ENCODE measurements at places on chromosomes 1 and 21.

DNA sequence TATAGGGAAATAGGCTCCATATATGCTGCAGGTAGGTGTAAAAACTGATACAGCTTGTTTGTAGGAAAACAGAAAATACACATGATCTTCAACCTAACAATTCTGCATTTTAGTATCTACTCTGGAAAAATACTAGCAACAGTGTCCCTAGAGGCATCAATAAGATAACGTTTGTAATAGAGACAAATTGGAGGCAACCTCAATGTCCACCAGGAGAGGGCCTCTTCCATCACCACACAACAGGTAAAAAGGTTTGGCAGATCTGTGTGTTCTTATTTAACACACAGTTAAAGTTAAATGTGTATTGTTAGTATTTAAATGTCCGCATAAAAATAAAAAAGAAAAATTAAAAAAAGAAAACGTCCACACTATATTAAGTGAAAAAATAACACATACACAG lies 5.4 kb downstream of the EIF2D start:
- DNase-seq, result no peak

DNA sequence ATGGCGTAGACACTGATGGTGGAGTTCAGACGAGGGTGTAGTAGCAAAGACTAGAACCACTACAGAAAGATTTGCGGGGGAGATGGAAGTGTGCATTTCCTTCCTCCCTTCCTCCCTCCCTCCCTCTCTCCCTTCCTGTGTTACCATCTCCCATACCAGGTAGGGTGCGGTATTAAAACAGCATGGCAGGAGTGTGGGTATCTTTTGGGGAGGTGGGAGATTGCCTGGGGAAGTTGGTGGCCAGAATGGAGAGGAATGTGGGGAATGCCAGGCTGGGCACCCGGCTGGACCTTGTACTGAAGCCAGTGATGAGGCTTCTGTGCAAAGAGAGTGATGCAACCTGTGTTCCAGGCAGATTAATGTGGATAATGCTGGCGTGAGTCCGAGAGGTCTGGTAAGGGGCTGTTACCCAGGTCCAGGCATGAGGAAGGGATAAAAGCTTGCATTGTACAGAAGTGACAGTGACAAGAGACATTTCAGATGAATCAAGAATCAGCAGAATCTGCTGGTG lies 30.3 kb upstream of the PPP2R5A start:
- DNase-seq, result no peak

DNA sequence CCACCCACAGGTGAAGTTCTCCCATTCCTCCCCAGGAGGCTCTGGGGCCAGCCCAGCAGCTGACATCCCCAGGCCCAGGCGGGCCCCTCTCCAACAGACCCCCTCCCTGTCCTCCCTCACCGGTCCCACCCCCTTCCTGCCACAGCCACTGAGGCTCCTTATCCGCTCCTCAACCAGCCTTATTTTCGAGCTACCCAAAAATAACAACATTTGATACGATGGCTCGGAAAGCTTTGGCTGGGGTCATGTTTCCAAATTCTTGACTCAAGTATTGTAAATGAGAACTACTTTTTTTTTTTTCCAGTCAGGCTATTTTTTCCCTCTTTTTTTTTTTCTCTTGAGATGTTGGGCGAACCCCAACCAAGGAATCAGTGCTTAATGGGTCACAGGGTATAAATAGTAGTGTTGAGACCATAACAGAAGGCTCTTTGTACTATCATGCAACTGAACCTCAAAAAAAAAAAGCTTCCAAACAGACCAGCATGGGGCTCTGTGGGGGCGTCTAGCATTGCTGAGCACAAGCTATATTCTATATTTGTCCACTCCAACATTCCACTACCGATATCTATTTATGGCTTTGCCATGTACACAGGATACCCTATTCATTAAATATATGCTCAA lies 27.2 kb downstream of the IRF2BP2 start:
- no peak for DNase-seq

DNA sequence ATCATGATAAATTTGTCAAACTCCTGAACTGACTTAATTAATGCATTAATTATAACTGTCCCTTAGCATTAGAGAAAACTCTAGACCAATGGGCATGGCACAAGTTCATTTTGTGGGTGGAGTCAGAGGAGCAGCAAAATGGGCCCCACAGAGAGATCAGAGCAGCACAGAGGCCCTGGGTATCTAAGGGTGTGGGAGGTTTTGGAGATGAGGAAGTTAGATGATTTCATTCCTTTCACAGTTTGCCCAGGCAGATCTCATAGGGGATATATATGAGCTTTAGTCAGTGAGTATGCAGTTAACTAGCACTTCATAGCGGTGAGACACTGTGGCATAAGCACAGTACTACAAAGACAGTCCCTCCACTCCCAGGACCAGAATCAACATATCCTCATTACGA lies 117.3 kb downstream of the MAB21L3 start:
- DNase-seq, result no peak

GRCh38 chr1:56285554-56286402 lies 293.6 kb downstream of the PLPP3 start:
- DNase-seq, result no peak

DNA sequence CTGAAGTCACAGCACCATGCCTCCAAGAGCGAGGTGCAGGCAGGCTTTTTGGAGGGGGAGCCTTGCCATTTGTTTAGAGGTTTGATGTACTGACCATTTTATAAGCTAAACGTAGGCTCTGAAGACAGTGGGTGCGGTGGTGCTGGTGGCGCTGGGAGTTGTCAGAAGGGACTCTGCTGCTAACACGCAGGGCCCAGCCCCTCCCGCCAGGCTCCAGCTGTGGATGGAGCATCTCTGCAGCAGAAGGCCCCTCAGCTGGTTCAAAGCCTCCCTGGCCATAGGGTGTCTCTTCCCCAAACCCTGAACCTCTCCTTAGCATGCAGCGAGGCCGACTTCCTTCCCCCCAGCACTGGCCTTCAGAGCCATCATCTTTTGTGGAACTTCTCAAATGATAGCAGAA lies 105.3 kb downstream of the AJAP1 start:
- no peak for DNase-seq

- no peak for DNase-seq
Measured at GRCh38 chr1:174167265-174167803, 8.0 kb downstream of the RABGAP1L start.

DNA sequence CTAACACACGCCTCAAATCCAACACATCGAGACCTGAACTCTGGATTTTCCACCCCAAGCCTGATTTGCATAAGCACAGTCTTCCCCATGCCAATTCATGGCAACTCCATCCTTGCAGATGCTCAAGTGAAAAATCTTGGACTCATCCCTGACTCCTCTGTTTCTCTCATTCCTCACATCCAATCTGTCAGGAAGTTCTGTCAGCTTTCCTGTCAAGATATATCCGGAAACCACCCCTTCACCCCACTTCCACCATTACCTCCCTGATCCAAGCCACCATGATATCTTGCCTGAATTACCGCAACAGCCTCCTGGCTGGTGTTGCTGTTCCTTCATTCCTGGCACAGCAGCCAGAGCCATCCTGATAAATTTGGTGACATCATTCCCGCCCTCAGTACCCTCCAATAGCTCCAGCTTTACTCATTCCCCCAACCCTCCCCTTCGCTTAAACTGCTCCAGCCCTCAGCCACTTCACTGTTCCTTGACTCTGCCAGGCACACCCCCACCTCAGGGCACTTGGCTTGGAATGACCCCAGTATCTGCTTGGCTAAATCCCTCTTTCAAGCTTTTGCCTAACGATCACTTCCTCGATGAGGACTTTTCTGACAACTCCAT lies 17.4 kb downstream of the TCEA3 start:
- no peak for DNase-seq

GRCh38 chr1:155598842-155599331 lies 11.1 kb upstream of the MSTO1 start:
- DNase-seq, result no peak

- DNase-seq, result no peak
Measured at GRCh38 chr1:161381707-161382106, 14.0 kb upstream of the CFAP126 start.

DNA sequence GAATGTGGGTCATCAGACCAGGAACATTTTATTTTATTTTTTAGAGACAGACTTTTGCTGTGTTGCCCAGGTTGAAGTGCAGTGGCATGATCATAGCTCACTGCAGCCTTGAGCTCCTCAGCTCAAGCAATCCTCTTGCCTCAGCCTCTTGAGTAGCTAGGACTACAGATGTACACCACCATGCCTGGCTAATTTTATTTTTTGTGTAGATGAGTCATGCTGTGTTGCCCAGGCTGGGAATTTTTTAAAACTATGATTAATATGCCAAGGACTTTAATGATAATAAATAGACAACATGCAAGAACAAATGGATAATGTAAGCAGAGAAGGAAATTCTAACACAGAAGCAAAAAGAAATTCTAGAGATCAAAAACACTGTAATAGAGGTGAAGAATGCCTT lies 142.4 kb downstream of the AK5 start:
- no peak for DNase-seq

- DNase-seq, result no peak
Measured at GRCh38 chr1:225479996-225480720, 52.3 kb upstream of the LBR start.

DNA sequence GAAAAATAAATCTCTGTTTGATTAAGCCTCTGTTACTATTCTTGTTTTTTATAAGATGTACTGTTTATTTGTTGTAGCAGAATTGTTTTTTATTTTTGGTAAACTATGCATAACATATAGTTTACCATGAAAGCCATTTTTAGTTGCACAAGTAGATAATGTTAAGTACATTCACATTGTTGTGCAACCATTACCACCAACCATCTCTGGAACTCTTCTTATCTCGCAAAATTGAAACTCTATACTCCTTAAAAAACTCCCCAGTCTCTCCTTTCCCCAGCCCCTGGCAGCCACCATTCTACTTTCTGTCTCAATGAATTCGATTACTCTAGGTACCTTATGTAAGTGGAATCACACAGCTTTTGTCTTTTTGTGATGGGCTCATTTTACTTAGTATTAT lies 27.4 kb upstream of the UHMK1 start:
- DNase-seq, result no peak

GRCh38 chr1:7962014-7962335 lies 464 bp downstream of the PARK7 start:
- peak; percentile 78 for DNase-seq

DNA sequence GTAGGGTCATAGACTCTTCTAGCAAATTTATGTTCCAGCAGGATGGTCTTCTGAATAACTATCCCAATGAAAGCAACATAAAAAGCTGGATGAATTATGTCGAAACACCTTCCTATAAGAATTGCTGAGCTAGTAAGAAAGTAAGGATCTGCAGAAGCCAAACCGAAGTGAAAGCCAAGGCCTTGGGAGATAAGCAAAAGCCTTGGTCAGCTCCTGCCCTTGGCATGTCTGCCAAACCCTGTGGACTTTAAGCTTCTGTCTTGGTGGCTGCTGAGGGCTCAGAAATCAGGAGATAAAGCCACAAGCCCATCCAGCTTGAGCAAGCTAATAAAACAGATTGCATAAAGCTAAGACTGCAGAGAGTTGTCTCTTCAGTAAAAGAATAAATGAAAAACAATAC lies 81.2 kb upstream of the KCND3 start:
- DNase-seq, result no peak

DNA sequence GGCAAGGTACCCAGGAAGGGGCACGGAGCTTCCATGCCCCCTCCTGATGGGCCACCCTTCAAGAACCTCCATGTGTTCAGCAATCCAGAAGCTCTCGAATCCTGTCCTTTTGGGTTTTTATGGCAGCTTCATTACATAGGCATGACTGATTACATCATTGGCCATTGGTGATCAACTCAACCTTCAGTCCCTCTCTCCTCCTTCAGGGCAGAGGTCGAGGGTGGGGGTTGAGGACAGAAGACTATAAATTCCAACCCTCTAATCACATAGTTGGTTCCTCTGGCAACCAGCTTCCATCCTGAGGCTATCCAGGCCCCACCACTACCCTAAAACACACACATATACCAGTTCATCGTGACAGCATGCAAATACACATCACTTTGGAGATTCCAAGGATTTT lies 135.7 kb downstream of the ZNF281 start:
- DNase-seq, result no peak

GRCh38 chr21:34199121-34199910 lies 125.9 kb downstream of the MRPS6 start:
- DNase-seq, result no peak

Measured in CD4-positive, alpha-beta T cell treated with Interleukin-4 for 1 hour (primary cell).